Activated CD8-positive, alpha-beta memory T cell treated with anti-CD3 and anti-CD28 coated beads for 24 hours (primary cell): ENCODE measurements at places on chromosomes 5 and 9.

DNA sequence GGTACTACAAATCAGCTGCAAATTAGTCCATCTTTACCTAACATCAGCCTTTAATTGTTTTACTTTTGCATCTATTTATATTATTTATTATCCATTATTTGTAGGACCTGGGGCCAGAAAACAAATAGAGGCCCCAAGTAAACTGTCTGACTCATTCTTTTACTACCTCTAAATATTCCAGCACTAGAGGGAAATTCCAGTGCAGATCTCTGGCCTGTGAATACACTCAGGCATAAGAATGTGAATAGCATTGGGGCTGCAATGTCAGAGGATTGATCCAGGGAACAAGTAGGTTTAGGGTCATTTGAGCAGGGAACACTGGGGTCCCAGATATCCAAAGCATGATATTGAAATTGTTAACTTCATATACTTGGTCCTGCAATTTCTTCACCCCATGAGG is 176.6 kb upstream of the TYRP1 start:
- DNase-seq: no peak

DNA sequence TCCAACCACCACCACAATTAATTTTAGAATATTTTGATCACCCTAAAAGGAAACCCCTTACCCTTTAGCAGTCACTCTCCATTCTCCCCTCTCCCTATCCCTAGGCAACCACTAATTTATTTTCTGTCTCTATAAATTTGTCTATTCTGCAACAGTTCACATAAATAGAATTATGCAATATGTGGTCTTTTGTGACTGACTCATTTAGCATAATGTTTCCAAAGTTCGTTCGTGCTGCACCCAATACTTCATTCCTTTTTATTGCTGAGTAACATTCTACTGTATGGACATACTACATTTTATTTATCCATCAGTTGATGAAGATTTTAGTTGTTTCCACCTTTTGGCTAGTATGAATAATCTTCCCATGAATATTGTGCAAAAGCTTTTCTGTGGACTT is 18.2 kb upstream of the CDC20B start:
- DNase-seq: no peak

DNA sequence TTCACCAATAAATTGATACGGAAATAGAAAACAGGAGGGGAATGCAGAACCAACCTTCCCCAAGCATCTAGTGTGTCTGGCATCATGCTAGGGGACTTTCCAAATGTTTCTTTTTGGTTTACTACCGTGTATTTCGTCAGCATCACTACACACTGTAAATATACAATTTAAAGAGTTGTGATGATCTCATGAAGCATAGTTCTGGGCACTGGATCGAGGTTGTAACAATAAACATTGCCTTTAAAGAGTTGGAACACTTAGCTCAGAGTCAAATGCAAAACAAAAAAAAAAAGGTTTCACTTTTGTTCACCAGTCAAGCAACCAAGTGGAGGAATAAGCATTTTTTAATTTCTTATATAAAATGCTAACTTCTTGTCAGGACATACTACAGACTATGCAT is 2.9 kb upstream of the SCAI start:
- no peak for DNase-seq

GRCh38 chr5:178336889-178337288 is 104.3 kb upstream of the PHYKPL start:
- DNase-seq: no peak

DNA sequence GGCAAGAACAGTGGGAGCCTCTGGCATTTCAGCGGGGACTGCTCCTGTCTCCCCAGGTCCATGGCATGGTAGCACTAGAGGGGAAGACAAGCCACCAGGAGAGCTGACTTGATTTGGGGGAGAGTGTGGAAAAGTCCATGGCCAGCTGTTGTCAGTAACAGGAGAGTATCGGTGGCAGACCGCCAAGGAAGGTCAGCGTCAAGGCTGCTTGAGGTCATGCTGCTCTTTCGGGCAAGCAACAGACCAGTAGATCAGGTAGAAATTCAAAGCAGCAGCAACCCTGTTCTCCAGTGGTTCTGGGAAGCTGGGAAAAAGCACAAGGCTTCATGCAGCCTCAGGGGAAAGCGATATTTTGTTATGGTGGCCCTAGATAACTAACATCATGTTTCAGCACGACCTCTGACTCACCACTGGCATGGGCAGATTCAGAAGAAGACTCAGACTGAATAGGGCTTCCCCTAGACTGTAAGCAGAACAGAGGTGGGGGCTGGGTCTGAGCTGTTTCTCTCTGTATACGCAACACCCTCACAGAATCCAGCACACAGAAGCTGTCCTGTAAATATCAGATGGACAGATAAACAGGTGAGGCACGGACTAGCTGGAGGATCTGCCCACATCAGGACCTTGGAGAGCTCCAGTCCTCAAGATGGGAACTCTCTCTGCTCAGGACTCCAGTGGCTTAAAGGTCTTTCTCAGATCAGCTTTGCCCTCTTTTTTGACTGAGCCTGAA is 35.2 kb upstream of the PLEKHG4B start:
- peak; percentile 54 for DNase-seq

- no peak for DNase-seq
These were observed 18.3 kb upstream of the NEK6 start for GRCh38 chr9:124239249-124240073.

DNA sequence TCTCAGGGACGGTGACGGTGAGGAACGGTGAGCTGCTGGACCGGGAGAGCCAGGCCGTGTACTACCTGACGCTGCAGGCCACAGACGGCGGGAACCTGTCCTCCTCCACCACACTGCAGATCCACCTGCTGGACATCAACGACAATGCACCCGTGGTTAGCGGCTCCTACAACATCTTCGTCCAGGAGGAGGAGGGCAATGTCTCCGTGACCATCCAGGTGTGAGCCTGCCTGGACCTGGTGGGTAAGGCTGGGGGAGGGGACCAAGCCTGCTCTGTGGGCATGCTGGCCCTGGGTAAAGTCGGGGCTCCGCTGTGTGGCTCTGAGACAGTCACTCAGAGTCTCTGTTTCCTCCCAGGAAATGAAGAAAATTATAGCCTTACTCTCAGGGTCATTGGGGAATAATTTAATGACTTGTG is 29.3 kb downstream of the CDHR2 start:
- no peak for DNase-seq

DNA sequence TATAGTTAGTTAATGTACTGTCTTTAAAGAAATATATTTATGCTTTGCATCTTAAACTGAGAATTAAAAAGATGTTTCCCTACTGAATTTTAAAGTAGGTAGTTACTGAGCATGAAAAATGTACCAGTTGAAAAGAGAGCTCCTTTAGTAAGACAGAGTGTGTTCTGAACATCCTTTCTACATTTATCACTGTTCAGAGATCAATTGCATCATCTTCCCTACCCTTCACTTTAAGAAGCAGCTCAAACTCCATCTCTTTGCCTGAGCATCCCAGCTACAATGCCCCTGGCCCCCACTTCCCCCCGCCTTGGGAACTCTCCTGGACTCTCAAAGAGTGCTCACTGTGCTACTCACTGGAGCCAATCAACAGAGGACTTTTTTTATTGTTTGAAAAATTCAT is 164.7 kb downstream of the GNAQ start:
- no peak for DNase-seq

GRCh38 chr5:149990518-149991376 is 9.7 kb downstream of the TIGD6 start:
- DNase-seq: peak; percentile 80

GRCh38 chr9:79862921-79863890 is 291.4 kb downstream of the TLE4 start:
- no peak for DNase-seq

DNA sequence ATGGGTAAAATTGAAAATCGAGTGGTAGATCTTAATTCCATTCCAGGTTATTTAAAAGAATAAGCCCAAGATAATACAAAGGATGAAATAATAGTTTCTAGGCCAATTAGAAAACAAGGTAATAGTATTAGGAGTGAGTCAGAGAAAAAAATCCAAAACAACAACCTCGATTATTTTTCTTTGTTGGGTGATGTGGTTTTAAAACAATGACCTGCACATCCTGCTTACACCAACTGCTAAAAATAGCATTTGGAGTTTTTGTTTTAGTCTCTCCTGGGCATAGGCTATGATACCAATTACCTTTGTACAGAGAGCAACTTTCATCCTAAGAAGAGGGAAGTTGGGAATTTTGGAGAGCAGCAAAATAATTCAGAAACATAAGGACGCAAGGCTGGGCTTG is 101.7 kb upstream of the MYO10 start:
- DNase-seq: no peak

DNA sequence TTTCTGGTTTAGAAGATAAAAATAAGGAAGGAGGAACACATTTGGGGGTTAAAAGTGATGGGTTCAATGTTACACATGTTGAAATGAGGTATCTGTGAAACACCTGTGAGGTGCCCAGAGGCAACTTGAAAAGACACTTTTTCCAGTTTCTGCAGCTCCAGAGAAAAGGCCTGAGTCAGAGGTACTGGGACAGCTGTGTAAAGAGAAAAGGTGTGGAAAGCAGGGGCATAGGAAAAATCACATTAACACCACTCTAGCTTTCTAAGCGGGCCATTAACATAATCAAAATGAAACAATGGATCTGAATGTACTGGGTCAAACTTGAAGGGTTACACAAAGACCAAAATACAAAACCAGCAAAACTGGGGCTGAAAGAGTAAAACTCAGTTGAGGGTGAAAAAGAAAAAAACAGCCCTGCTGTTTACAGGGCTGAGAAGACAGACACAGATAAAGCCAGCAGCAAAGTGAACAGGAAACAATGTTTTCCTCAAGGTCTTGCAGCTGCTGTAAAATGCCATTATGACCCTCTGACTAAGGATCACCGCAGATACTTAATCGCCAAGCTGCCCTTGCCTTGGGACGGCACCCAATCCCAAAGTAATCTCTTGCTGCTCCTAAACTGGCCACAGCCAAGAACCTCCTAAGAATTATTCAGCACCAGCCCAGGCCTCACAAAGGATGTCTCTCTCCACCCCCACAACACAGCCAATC is 104.7 kb downstream of the DROSHA start:
- DNase-seq: no peak

- DNase-seq: no peak
These were observed 10.7 kb upstream of the SUB1 start for GRCh38 chr5:32574540-32575175.

GRCh38 chr5:163712011-163712410 is 206.6 kb downstream of the MAT2B start:
- no peak for DNase-seq

- no peak for DNase-seq
These were observed 4.2 kb downstream of the CCNI2 start for GRCh38 chr5:132751444-132751843.

- no peak for DNase-seq
These were observed 31.5 kb downstream of the GAPVD1 start for GRCh38 chr9:125293134-125293533.
